ENCODE measurements at places on chromosomes 4 and X. TPM values are rescaled to one million over a fixed set of nuclear protein-coding genes. Genes with fewer than 3 reads are reported as not detected.

DNA sequence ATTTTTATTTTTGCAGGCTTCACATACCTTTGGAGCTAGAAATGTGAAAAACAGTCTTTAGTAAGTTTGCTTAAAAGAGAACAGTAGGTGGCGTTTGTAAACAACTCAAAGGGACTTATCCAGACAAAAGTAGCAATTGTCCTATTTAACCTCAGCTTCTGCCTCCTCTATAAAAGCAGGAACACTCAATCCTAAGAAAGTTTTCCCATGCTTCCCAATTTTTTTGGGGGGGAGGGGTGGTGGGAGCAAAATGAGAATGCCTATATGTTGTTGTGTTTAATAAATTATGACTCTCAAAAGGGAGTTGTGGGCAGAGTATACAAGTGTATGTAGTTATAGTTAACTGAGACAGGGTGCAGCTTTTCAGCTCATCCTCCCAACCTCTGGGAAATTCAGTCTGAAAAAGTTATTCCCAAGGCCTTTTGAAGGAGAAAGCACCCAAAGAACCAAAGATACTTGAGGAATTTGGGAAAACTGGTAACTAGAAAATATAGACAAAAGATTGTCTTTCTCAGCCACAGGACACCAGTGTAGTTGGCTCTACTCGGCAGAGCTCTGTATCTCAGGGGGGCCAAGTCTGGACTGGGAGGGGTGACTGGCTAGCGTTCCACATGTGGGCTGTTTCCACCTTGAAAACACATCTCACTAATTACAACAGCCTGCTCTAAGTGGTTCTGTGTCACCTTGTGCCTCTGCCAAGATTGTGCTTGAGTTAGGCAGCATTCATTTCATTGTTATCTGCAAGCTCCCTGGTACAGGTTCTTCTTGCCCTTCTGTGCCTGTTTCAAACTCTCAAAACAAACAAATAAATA lies 2.8 kb downstream of the SFRP2 start:
- DNase-seq: peak; percentile 64

GRCh38 chr4:153143527-153144348 lies 60.5 kb upstream of the TRIM2 start:
- peak; percentile 81 for DNase-seq

DNA sequence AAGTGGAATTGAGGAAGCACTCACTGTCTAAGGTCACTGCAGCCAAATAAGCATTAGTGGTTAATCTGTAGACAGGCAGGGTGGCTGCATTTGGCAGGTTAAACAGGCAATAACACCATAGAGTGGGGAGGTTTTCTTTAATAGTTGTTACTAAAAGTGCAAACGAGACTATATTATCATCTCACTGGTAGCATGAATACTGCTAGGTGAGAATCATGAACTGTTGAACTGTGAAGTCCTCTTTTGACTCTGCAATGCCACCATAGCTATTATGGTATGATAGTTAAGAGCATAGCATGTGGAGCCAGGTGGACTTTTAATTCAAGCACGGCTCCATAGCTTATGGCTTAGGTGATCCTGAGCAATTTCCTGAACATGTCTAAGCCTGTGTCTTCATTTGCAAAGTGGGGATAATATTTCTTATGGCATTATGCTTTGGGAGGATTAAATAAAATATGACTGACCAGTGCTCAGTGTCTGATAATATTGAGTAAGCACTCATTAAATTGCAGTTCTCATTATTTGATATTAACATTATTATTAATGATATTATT lies 235.6 kb upstream of the HHIP start:
- DNase-seq: no peak

The UCP1 gene
- polyA plus RNA-seq: not detected
